Glomerular endothelial cell (primary cell): ENCODE measurements at places on chromosomes 7 and 10. TPM values are rescaled to one million over a fixed set of nuclear protein-coding genes. Genes with fewer than 3 reads are reported as not detected.

Gene ABCB4
- 0.29 and 0.78 TPM in 2 replicates for total RNA-seq

Gene ATOH7
- not detected in 2 replicates for total RNA-seq

Gene ASAH2B
- total RNA-seq, result 2.3 TPM in 2 replicates

Gene OR6B1
- not detected in 2 replicates for total RNA-seq

Gene CDCA7L
- total RNA-seq, result 35.3 and 36.5 TPM in 2 replicates

Gene PNLIP
- not detected in 2 replicates for total RNA-seq

Gene NRG3
- total RNA-seq, result 6.6 and 8.9 TPM in 2 replicates

Gene OPN1SW
- not detected in 2 replicates for total RNA-seq

Gene GTPBP4
- total RNA-seq, result 34.9 and 40.1 TPM in 2 replicates

Gene EBF3
- 2.0 TPM in 1 of 2 replicates, not detected in the other for total RNA-seq

DNA sequence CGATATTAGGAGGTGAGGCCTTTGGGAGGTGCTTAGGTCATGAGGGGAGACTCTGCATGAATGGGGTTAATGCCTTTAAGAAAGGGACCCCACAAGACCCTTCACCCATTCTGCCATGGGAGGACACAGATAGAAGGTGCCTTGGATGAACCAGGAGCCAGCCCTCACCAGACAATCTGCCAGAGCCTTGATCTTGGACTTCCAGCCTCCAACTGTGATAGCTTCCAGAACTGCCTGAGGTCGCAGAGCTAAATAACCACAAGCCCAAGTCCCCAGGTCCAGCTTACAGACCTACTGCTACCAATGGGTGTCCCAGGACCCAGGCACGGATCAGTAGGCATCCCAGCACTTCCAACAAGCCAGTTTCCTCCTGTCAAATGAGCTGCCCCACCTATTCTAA is 37.5 kb downstream of the TNS3 start:
- DNase-seq, result no peak

GRCh38 chr7:95590387-95591248 is 5.7 kb downstream of the PDK4 start:
- no peak for DNase-seq

DNA sequence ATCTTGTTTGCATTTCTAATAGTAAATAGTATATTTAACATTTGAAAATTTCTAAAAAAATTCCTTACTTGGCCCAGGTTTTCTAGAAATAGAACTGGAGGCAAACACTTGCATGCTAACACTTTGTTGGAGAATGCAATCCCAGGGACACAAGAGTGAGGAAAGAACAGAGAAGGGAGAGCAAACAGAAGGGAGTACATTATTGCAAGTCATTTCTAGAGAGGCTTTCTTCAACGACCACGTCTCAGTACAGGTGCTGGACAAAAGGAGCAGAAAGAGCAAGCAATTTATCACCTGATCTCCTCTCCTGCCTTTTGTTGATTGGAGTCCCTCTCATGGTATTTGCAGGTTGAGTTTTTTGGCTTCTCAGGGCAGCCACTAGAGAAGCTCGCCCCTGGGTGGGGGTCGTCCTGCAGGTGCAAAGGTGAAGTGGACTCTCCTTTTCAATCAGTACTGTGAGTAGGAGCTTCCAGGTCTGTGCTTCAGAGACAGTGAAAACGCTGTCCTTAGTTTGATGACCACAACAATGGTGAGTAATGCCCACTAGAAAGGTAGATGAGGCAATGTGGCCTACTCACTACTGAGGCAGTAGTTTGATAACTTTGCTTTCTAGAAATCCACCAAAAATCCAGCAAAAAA is 5.2 kb downstream of the CPED1 start:
- DNase-seq, result no peak

- no peak for DNase-seq
Measured at GRCh38 chr10:6089334-6090219, 743 bp downstream of the RBM17 start.

GRCh38 chr10:77333610-77334340 is 303.8 kb downstream of the KCNMA1 start:
- DNase-seq, result no peak

DNA sequence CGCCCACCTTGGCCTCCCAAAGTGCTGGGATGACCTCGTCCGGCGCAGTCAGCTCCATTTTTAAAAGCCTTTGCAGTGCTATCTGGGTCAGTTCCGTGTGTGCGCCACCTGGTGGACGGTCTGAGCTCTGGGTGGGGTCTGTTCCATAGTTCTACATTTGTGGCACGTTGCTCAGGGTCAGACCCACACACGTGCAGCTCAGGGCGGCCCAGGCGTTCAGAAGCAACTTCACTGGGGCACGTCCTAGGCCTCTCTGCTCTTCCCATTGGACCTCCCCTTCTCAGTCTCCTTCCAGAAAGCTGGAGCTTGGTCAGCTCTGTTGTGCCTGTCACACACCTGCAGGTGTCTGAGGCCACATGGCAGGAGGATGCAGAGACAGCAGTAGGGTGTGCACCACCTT is 137.9 kb downstream of the DNAJB6 start:
- DNase-seq, result no peak

- no peak for DNase-seq
Measured at GRCh38 chr10:123250640-123251039, 96.4 kb downstream of the BUB3 start.

- peak; percentile 25 for DNase-seq
Measured at GRCh38 chr10:61063901-61064300, 119.9 kb upstream of the RHOBTB1 start.

DNA sequence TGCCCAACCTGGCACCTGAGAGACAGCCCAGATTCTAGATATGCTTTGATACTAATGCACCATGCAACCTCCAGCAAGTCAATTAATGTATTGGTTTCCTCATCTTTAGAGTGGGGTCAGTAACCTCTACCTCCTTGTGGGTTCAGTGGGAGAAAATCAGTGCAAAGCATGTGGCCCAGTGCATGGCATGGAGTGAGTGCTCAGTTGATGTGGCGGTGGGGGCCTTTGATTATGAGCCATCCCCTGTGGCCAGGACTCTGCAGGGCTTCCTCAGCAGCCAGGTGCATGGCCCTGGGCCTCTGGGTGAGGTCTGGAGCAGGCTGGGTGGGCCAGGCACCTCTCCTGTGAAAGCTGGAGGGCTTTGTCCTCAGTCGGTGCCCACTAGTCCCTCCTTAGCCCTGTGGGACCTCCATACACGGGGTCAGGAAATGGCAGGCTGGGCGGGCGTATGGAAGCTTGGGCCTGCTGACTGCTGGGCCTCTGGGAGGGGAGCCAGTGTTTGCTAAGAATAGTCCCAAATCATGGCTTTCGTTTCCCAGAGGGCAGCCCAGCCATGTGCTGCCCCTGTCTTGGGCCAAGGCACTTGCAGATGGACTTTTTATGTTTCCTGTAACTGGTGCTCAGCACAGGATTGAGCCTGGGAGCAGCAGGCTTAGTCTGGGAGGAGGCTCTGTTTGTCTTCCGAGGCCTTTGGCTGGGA is 3.4 kb downstream of the PALD1 start:
- no peak for DNase-seq

- no peak for DNase-seq
Measured at GRCh38 chr10:117001144-117001543, 3.8 kb downstream of the SHTN1 start.

- no peak for DNase-seq
Measured at GRCh38 chr10:111750165-111750849, 433.3 kb downstream of the GPAM start.

DNA sequence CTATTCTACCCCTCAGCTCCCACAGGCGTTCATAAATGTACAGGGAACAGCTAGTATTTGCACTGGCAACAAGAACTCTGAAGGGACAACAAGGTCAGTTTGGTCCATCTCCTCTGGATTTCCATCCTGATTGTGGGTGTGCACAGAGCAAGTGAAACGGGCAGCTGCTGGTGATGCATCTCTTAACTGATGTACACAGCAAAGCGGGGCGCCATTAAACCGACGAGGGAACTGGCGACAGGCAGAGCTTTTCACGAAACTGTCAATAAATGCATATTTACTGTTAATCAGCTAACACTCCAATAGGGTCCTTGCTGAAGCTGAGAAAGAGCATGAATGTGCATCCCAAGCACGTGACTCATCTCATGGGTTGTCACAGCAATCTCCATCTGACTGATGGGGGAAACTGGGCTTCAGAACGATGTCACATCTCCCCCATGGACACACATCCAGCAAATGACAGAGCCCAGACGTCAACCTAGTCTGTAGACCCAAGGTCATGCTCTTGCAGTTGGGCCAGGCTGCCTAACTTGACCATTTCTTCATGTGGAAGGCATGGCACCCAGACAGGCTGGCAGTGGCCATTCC is 54.2 kb downstream of the FAM53B start:
- DNase-seq, result no peak

DNA sequence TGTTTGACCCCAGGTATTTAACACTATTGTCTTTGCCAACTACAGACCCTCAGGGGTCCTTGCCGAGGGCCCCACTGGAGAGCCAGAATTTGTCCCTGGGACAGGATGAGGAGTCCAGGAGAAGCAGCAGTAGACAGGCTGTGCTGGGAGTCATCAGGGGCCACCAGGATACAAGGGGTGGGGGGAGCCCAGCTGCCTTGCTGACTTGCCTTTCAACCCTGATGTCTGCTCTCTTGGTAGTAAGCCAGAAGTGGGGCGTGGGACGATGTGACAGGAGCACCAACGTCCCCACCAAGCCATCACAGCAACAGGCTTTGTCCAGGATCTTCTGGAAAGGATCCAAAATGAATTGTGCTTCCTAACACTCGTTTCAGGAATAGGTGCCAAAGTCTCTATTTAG is 62.4 kb upstream of the CDCA7L start:
- DNase-seq, result no peak

DNA sequence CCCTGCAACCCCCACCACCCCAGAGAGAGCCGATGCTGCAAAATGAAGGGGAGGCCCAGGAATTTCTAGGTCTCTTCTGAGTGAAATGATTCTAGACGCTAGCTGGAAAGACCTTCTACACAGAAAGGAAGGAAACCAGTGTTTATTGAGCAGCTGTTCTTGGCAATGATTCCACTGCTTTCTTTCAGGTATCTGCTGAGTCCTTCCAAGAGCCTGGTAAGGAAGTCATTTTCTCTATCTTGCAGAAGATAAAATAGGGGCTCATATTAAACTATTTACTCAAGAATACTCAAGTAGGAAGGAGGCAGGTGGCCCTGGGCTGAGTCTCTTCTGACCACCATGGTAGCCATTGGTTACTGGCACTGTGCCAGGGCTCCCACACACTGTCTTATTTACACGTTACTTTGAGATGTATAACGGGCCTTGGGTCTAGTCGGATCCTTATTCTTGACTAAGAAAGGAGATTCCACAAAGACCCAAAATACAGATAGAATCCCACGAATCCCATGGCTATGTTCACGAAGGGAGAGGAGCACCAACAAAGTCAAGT is 112.1 kb downstream of the GALNT11 start:
- DNase-seq, result peak; percentile 44

DNA sequence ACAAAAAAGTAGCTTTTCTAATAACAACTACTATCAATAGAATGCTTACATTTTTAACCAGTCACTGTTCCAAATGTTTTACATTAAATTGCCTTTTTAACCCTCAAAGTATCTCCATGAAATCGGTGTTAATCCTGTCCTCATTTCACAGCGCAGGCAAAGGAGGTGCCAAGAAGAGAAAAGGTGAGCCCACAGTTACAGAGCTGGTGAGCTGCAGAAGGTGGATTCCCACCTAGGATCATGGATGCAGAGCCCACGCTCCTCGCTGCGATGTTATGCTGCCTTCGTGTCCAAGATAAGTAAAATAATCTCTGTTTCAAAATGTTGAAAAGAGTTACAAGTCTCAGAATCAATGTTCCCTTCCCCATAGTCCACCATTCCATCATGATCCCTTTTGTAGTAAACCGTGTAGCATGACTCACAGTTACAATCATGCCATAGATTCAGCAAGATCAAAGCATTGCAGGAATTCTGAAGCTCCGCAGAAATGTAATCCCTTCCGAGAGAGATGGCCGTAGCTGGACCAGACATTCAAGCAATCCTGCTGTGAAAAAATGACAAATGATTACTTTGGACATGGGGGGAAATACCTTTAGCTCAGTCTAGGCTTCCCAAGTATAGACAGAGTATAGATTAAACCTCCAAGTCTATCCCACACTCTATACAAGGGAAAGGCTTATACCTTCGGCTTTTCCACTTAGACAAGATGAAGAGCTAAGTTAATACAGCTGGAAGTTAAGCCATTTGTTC is 394.7 kb upstream of the AKR1E2 start:
- no peak for DNase-seq

DNA sequence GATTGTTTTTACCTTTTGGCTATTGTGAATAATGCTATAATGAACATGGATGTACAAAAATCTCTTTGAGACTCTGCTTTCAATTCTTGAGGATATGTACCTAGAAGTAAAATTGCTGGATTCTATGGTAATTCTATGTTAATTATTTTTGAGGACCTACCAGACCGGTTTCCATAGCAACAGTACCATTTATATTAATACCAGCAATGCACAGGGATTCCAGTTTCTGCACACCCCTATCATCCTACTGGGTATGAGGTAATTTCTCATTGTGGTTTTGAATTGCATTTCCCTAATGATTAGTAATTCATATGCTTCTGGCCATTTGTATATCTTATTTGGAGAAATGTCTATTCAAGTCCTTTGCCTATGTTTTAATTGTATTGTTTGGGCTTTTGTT is 9.9 kb upstream of the PPP1R9A start:
- DNase-seq, result no peak

- no peak for DNase-seq
Measured at GRCh38 chr7:83486957-83487356, 162.0 kb downstream of the SEMA3E start.

- DNase-seq, result peak; percentile 14
Measured at GRCh38 chr10:58064714-58065528, 202.8 kb downstream of the IPMK start.

- no peak for DNase-seq
Measured at GRCh38 chr10:130136226-130137089, at the start of gene GLRX3. Gene GLRX3 (plus strand): TSS chr10:130136391. CDS start chr10:130136421, 30 bp downstream.

DNA sequence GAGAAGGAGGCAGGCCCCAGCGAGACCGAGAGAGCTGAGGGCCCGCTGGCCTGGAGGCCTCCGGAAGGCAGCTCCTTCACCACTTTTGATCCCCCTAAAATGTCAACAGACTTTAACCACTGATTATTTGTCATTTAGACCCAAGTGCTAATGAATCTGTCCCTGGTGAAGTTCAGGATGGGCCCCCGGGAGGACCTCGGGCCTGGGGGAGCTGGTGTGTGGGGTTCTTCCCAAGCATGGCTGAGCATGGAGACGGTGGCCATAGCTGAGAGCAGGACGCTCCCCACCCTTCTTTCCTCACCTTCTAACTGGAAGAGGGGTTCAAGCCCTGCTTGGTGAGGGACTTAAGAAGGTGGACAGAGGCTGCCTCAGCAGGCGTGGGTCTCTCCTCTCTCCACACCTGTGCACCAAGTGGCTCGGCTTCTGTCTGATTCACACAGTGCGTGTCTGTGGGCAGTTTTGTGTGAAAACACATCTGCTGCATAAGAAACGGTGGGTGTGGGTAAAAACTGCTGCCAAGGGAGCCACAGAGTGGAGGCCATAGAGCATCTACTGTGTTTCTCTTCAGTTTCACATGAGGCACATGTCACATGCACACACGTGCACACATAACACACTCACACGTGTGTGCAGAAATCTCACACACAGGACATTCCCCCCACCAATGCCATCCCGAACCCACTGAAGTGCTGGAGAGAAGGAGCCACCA is 53.5 kb upstream of the VIPR2 start:
- DNase-seq, result no peak
